Fibroblast of lung (primary cell): ENCODE measurements at places on chromosomes 12 and 14. TPM values are rescaled to one million over a fixed set of nuclear protein-coding genes. Genes with fewer than 3 reads are reported as not detected.

The SCNN1A gene
- total RNA-seq, result under 0.01 and 0.26 TPM in 2 replicates

The EPYC gene
- total RNA-seq, result not detected in 2 replicates

The RNF31 gene
- total RNA-seq, result 25.4 and 30.3 TPM in 2 replicates

The OR4E2 gene
- not detected in 2 replicates for total RNA-seq

The XPOT gene
- total RNA-seq, result 203 and 205 TPM in 2 replicates

- no peak for DNase-seq
These were observed 266.3 kb downstream of the AACS start for GRCh38 chr12:125331342-125332052.

DNA sequence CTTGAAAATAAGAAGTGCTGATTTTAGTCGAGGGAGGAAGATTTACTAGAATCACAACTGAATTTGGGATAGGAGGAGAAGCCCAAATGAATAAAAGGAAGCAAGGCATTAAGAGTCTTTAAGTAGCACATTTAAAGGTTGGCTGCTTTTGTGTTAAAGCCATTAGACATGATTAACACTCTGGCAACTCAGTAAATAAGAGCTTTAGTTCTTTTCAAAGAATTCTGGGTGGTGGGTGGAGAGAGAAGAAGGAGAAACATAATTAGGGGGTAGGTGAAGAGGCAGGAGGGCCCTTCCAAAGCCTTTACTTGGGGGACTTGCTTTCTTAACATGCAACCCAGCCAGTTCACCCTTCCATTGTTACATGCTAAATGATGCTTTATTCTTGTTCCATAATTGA is 284.6 kb upstream of the SEL1L start:
- DNase-seq, result no peak

DNA sequence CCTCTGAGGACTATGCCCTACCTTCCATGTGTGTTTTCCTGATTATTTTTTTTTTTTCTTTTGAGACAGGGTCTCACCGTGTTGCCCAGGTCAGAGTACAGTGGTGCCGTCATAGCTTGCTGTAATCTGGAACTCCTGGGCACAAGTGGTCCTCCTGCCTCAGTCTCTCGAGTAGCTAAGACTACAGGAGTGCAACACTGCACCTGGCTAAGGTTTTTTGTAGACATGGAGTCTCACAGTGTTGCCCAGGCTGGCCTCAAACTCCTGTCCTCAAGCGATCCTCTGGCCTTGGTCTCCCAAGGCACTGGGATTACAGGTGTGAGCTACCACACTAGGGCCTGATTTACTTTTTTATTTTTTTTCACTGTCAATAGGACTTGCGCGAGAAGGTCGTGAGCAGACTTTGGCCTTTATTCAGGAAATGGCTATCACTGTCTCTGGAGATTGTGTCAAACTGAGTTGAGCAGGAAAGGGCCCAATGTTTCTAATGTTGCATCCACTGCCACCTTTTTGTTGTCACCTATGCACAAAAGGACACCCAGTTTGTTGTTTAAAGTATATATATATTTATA is 47.7 kb downstream of the FLRT2 start:
- DNase-seq, result no peak

DNA sequence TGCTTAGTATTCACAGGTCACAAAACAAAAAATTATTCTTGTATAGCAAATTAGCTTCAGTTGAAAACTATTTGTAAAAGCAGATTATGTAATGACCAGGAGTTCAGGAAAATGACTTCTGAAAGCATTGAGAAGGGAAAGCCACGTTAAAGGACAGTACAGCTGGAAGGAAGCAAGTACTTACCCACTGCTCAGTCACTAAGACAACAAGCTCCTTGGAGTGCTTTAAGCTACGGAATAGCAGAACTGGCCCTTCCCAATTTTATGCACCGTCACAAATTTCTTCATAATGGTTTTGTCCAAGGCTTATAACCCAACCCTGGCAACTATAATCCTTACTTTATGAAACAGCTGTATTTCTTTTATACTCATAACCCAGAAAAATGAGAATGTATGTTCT is 13.0 kb upstream of the SNAPC1 start:
- DNase-seq, result peak; percentile 33

- no peak for DNase-seq
These were observed 83.2 kb downstream of the RMST start for GRCh38 chr12:97545804-97546203.

DNA sequence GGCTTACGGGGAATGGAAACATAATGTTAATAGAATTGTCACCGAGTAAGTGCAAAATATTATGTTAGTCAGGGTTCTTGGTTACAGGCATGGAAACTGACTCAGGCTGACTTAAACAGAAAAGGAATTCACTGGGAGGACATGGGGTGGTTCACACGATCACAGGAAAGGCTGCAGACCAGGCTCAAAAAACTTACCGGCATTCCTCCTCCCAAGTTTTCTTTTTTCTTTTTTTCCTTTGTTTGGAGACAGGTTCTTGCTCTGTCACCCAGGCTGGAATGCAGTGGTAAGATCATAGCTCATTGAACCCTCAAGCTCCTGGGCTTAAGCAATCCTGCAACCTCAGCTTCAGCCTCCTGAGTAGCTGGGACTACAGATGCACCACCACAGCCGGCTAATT is 11.9 kb upstream of the UBE2N start:
- peak; percentile 78 for DNase-seq

DNA sequence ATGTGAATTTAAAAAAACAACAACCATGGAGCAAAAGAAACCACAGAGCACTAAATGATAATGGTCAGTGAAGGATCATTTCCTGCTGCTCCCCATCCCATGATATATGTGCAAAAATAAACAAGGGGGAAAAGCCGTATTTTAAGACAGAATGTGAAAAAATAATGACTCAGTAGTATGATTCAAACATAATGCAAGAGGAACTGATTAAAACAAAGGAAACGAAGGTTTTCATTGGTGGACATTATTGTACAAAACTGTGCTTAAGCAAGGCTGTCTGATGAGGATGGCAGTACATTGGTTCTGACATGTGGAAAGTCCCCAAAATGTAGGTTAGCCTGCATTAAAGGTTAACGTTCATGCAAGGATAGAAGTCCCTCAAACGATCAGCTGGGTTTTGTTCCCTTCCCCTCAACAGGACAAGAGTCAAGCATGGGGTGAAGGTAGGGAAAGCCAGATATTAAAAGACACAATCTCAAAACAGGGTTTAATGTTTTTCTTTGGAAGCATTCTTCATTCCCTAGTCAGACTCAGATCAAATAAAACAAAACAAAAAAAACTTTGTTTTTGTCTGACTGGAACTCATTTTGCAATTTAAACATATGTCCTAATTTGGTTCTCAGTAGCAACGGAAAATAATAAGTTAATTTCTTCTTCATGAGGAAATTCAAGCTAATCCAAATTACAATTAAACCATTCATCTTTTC is 26.3 kb upstream of the PTGDR start:
- DNase-seq, result peak; percentile 90

DNA sequence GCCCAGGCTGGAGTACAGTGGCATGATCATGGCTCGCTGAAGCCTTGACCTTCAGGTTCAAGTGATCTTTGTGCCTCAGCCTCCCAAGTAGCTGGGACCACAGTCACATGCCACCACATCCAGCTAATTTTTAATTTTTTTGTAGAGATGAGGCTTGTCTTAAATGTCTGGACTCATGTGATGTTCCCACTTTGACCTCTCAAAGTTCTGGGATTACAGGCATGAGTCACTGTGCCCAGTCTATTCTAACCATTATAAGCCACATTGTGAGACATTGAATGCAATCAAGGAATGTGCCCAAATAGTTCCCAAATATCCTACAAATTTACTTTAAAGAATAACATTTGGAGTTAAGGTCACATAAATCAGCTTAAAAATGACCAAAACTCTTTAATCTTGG is 130.7 kb upstream of the ARID2 start:
- DNase-seq, result no peak

DNA sequence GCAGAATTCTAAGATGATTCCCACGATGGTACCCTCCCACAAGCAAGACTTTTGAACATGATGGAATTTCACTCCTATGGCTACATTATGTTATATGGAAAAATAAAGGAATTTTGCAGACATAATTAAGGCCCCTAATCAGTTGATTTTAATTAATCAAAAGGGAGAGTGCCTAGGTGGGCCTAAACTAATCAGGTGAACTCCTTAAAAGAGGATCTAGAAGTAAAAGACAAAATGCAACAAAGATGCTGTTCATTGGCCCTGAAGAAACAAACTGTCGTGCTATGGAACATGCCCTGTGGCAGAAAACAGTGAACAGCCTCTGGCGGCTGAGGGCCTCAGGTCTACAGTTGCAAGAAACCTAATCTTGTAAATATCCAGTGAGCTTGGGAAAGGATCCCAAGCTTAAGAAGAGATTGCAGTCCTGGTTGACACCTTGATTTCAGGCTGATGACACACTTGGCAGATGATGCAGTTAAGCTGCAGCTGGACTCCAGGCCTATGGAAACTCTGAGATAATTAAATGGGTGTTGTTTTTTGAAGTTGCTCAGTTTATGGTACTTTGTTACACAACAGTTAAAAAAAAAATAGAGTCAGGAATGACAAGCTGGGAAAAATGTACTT is 13.8 kb downstream of the TMCC3 start:
- no peak for DNase-seq

DNA sequence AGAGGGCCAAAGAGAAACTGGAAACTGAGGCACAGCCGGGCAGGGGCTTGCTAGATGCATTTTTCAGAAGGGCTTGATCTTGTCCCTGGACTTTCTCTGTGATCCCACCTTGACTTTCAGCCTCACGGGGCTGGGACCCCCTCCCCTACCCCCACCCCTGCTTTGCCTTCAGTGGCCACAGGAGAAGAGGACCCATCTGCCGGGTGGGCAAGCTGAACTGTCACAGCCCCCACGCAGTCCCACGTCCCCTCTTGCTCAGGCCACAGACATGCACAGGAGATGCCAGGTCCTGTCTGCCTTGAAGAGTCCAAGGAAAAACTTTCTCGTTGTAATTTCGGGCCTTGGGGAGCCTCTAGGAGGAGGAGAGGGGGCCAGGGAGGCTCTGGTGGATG is 158.9 kb downstream of the KIF26A start:
- DNase-seq, result no peak

GRCh38 chr12:107360033-107360432 is 266.7 kb upstream of the CRY1 start:
- DNase-seq, result no peak

DNA sequence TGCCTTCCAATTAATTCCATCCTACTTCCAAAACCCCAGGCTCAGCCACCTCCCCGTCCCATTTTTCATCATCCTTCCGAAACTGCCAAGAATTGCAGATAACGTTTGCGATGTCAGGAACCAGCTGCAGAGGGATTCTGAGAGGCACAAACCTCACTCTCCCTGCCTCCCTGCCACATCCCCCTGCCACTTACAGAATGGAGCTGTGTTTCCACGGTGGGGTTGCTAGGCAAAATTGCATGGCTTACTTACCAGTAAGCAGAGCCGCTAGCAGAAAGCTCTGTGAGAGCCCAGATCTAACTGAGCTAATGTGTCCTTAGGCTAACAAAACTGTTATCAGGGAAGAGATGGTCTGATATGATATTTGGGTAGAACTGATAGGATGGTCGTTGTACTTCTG is 127.4 kb downstream of the KCNK10 start:
- no peak for DNase-seq

DNA sequence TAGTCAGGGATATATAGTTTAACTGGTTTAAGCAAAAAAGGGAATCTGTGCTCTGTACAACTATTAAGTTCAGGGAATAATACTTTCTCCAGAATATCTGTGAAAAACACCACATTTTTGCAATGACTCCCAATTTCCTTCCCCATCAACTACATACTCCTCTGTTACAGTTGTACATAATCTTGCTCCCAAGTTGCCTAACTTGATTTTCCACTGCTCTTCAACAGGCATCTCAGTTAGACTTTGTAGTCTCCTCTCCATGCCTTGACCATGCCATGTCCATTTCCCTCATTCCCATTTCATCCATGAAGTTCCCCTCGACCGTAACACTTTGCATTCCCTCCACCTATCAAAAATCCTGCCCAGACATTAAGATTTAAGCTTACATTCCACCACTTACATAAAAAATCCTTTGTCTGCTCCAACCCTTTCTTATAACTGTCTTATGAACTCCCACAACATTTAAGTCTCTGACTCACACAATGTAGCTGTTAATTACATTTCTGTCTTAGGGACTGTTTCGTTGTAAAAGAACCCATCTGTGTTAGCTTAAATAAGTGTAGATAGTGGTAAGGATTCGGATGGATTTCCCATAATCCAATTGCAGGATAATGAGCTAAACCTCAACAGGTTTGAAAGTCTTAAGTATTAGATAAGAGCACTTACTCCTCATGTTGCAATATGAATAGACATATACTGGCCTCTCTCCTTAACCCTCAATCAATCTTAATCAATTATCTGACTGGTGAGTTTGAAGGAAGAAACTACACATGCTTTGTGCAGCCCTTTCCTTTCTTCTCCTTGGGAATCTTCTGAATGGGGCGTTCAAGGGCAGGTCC is 156.5 kb downstream of the PAWR start:
- DNase-seq, result peak; percentile 77

- DNase-seq, result no peak
These were observed 1538.3 kb upstream of the SEL1L start for GRCh38 chr14:83071888-83072501.

DNA sequence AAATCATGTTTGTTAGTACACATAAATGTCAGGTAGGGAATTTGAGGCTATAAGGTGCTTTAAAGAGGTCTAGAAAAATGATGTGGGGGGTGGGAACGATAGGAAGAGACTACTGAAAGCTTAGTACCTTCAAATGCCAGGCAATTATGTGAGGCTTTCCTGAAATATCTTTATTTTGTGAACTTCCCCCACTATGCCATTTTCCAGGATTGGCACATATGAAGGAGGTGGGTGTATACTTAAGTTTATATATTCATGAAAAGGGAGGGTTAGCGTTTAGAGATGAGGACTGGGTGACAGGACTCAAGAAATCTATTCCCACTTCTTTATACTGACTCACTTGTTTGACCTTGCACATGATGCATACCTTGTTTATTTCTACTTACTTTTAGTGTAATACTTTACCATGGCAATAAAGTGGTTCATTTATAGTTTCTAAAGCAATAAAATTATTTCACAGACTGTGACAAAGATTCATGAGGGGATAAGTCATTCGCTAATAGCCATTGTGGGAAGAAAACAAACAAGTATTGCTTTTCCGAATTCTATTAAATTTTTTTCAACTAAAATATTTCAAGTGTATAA is 77.1 kb downstream of the PLEKHA5 start:
- DNase-seq, result no peak

- no peak for DNase-seq
These were observed 259.7 kb downstream of the AACS start for GRCh38 chr12:125324861-125325490.

GRCh38 chr12:124543590-124544310 is 23.7 kb downstream of the NCOR2 start:
- DNase-seq, result no peak

GRCh38 chr12:77003914-77004313 is 61.5 kb downstream of the E2F7 start:
- no peak for DNase-seq

DNA sequence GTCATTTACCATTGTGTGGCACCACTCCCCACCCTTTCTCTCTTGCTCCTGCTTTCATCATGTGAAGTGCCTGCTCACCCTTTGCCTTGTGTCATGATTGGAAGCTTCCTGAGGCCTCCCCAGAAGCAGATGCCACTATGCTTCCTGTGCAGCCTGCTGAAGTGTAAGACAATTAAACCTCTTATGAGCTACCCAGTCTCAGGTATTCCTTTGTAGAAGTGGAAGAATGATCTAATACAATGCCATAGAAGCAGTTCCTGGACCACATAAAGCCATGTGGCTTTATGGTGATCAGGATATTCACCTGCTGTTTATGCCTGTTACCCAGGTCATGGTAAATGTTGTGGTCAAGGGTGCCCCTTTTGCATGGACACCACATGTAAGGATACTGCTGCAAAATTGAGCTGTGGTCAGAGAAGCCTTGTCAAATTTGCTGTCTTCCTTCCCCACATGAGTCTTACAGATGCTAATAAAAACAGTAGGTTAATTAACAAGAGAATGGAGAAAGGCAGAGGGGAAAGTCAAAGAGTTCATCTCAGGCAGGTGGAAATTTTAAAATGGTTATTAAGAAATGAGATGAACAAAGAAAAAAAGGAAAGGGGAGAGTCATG is 112.8 kb upstream of the IFNG-AS1 start:
- no peak for DNase-seq
